Stimulated activated CD4-positive, alpha-beta T cell treated with anti-CD3 and anti-CD28 coated beads, TNF-alpha, amount 100 ng/mL, for 4 hours (primary cell): ENCODE measurements at places on chromosomes 4 and X.

GRCh38 chr4:84958434-84958833 lies 8.1 kb downstream of the WDFY3 start:
- no peak for DNase-seq

- DNase-seq: no peak
Measured at GRCh38 chr4:98383431-98384106, 122.4 kb downstream of the RAP1GDS1 start.

DNA sequence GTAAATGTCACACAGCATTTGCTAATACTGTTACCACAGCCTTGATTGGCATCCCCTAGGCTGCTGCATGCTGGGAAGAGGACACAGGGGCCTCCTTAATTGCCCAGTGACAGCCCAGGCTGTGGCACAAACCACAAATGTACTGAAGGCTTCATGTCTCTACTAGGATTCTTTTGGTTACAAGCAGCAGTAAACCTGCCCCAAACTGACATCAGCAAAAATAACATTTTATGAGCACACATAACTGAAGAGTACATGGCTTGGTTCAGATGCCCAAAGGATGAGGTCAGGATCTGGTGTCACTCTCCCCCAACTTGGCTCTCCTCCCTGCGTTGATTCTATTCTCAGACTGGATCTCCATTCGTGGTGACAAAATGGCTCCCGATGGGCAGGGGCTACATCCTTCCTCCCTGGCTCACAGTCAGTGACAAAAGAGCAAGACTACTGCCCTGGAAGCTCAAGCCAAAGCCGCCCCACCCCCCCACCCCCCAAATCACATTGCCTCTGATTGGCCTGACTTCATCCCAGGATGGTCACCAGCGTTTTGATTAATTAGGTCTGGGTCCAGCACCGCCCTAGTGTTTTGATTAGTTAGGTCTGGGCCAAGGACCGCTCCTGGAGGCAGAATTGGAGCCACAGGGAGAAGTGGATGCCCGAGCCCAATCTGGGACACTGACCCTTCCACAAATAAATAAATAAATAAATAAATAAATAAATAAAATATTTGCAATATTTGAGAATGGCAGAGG lies 180.5 kb upstream of the RBPJ start:
- DNase-seq: no peak

- DNase-seq: no peak
Measured at GRCh38 chrX:15416133-15416993, 32.1 kb upstream of the VEGFD start.

GRCh38 chr4:120466429-120466828 lies 399.8 kb upstream of the MAD2L1 start:
- no peak for DNase-seq

- no peak for DNase-seq
Measured at GRCh38 chr4:156594624-156595023, 377.0 kb downstream of the PDGFC start.

DNA sequence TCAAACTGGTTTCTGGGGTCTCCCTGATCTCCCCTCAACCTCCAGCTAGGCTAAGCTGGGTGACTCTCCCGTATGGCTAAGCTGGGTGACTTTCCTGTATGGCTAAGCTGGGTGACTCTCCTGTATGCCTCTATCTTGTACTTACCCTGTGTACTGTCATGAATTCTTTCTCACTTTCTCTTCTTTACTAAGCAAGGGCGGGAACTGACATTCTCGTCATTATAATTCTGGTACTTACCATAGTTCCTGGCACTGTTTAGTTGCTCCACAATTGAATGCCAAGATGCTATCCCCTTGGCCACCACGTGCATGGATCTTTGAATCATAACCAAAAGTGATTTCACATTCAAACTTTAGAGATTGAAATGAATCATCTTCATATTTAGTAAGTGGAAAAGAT lies 8.8 kb downstream of the INTU start:
- no peak for DNase-seq

DNA sequence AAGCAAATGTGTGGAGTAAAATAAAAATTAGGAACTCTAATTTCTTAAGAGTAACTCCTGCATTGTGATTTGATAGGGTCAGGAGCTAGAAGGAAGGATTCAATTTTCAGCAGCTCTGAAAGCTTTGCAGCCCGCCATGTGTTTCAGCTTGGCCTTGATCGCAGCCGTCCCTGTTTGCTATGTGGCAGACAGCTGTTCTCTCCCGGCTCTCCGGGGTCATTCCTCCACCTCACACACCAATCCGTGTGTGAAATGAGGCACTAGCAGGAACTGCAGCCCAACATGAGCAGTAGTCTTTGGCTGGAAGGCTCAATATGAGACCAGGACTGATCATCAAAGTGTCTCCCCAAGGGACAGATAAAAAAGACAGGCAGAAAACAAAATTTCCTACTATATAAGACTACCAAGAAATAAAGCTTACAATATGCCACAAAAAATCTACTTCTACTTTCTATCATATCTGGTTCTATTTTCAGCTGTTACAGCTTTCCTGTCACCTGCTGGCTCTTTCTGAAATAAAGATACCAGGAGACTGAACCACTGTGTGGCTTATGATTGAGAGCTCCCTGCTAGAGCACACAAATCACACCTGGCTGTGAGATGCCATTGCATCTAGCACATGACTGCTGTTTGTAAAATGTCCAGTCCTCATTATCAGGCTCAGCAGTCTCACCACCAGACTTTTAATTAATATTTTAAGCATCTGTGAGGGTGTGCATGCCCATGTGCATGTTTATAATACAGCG lies 44.1 kb upstream of the SEC24B start:
- DNase-seq: no peak

GRCh38 chrX:103628386-103629317 lies at the start of gene TCEAL1:
Gene TCEAL1, plus strand, starts transcription at chrX:103628975. Its CDS starts 942 bp downstream, at chrX:103629917.
- no peak for DNase-seq

DNA sequence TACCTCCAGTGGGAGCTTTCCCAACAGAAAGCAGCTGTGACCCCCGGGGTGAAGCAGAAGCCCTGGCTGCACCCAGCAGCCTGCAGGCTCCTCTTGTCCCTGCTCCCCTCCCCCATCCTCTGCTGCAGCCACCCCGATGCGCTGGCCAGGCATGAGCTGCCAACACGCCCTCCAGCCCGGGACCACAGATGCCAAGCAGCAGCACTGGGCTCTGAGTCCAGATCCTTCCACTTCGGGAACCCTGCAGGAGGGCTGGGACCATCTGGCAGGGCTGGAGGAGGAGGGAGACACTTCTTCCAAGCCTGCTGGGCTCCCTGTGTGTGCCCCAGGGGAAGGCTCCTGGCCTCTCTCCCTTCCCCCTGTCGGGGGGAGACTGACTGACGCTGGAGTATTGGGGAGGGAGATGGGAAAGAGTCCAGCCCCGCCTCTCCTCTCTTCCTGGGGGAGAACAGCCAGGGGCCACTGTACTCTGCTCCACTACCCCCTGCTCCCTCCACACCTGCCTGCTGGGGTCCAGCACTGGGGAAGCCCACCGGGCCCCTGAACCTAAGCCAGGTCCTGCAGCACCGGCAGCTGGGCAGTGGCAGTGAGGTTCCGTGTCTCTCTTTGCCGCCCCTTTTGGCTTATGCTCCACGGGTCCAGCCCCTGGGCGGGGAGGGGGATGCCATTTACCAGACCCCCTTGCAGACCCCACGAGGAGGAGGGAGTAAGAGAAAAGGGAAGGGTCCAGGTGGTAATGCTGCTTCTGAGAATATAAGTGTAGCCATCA lies 55.7 kb downstream of the PPP2R2C start:
- no peak for DNase-seq

DNA sequence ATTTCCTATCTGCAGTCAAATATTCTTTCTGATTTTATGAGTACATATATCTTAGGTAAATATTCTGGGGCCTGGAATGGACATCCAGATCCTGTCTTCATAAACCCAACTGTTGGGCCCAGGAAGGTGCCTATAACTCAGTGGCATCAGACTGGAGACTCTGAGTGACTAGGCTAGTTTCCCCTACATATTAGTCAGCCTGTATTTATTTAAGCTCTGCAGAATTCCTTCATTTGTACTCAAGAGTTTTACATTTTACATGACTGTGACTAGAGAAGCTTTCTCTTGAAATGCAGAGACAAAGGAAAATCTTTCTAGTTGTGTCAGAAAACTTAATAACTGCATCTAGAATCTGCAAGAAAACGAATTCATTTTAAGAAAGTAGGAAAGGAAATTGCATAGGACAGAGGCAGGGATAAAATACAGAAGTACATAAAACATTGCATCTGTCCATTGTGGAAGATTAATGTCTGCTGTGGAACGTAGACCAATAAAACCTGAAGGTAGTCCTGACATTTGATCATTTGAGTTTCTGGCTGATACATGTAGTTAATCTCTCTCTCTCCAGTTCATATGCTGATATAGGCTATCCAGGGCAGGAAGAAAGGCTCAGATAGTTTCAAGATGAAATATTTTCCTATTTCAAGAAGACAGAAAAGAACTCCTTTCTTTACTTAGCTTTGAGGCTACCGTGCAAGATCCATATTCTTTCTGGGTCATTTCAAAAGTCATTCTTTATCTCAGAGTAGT lies 78.2 kb downstream of the OPHN1 start:
- DNase-seq: no peak

- DNase-seq: no peak
Measured at GRCh38 chrX:152600853-152601633, 36.7 kb upstream of the GABRQ start.

DNA sequence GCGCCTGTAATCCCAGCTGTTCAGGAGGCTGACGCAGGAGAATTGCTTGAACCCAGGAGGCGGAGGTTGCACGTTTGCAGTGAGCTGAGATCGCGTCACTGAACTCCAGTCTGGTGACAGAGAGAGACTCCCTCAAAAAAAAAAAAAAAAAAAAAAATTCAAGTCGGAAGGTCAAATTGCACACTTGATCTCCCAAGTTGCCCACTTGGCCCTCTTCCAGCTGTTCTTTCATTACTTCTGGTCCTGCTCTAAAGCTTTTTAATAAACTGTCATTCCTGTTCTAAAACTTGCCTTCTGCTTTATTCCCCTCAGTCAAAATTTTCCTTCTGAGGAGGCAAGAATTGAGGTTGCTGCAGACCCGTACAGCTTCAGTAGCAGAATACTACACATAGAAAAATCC lies 2358.0 kb downstream of the ARAP2 start:
- no peak for DNase-seq

- DNase-seq: no peak
Measured at GRCh38 chrX:16445166-16445752, 204.7 kb upstream of the S100G start.

DNA sequence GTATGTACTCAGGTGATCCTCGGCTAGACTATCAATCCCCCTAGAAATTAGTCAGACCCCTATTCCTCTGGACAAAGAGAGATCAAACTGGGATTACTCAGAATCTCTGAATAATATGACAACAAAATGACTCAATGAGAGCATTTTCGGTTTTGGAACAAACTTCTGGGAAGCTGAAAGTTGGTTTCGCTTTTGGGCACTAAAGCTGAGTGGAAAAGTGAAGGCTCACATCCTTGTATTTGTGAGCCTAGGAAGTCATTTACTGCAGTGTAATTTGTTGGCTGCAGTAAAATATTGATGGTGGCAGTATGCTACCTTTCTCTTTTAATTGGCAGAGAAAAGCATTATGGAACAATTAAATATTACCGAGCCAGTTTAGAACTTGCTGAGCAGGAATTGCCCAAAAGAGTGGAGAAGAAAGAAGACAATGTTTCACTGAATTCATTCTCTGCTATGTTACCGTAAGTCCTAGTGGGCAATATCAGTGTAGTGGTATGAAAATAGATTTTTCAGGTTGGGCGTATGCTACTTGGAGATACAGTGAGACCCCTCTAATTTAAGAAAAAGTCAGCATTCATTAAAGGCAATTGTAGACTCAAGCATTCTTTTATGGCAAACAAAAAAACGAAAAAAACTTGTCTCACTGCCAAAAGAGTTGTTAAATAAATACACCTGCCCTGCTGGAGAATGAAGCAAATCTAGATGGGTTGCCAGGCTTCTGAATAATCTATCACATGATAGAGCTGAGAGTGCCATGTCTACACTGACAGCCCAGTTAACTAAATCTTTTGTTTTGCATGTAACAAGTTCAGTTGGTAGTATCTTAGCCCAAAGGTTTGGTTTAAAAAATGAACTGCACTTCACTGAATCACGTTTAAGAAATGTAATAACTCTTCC lies 69.6 kb downstream of the AGTR2 start:
- no peak for DNase-seq

GRCh38 chrX:16577483-16578029 lies 72.4 kb upstream of the S100G start:
- no peak for DNase-seq

GRCh38 chrX:120752431-120753082 lies 122.7 kb upstream of the C1GALT1C1 start:
- DNase-seq: no peak

DNA sequence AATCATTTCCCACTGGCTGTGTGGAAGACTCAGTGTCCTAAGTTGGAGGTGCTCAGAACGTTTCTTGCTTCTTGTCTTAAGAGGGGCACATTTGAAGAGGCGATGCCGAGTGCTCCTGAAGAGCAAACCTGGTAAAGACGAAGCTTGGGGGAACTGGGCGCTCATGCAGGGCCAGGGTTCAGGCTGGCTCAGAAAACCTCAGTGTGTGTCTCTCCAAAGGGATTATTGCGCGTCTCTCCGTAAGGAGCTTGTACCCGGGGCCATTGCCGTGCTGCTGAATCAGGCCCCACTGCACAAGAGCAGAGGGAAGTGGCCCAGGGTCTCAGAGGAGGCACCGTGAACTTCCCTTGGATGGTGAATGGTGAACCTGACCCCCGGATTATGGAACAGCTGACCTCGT lies 44.4 kb downstream of the PSAPL1 start:
- no peak for DNase-seq

DNA sequence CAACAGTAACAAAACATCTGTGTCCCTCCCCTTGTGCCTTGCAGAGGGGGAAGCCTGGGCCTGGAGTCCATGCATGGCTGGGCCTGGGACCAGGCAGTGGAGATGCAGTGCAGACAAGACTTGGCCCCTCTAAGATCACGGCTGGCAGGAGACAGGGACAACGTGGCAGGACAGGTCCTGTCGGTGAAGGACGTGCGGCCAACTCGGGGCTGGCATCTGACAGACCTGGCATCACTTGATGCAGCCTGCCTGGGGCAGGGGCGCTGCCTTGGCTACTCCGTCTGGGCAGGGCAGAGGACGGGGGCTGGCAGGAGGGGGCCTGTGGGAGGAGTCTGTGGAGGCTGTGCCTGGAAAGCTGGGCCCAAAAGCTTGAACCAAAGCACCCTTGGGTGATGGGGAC lies 112.1 kb downstream of the CPZ start:
- no peak for DNase-seq

GRCh38 chr4:107592519-107592918 lies 127.5 kb downstream of the PAPSS1 start:
- DNase-seq: no peak

GRCh38 chr4:19675172-19675811 lies 576.4 kb upstream of the SLIT2 start:
- no peak for DNase-seq

DNA sequence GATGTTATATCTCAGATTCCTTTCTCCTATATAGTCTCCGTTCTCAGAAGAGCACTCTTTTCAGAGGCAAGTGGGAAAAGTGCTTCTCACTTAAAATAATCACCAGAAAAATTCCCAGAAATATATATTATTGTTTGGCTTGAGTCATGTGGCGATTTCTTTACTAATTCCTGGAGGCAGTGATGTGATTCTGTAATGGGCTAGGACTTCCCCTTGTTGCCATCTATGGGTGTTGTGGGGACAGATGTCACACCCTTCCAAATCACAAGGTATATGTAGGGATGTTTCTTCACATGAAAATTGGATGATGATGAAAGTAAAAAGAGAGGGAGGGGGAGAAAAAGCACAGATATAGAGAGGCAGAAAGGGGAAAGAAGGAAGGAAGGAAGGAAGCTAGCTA lies 553.4 kb downstream of the PPP4R3C start:
- no peak for DNase-seq

GRCh38 chr4:71186566-71187403 lies 152.0 kb upstream of the SLC4A4 start:
- DNase-seq: peak; percentile 3

GRCh38 chr4:38902695-38903094 lies 35.1 kb downstream of the FAM114A1 start:
- DNase-seq: no peak
